ENCODE measurements at places on chromosomes 11 and 22.

DNA sequence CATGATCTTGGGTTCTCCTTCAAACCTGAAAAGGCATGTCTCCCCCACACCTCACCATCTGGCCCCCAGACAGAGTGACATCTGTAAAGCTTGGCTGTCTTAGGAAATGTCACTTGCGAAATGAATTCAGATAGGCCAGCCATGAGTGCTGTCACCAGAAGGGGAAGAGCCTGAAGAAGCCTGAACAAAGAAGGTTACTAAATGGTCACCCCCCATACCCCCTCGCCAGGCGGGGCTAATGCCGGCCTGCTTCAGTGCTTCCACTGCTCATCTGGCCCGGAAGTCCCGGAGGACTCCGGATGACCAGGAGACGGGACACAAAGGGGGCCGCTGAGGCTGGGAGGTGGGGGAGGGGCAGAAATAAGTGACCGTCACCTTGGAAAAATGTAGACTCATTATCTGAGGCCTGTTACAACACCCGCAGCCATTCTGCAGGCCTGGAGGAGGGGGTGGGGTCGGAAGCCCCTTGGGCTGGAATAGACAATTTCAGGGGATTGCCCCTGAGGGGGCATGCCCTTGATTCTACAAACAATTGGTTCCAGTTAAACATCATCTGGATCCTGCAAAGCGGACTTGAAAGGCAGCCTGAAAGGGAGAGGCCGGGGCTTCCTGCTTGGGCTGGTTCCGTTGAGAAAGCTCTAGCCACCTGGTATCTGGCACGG lies 43.2 kb downstream of the NAT10 start:
- H3K36me3 ChIP-seq = peaks cover 3% of the 10 kb centered on the region
- no peak overlapping the region for H3K27ac ChIP-seq
- H3K4me3 ChIP-seq = no peak overlapping the region
- no peaks in the 10 kb centered on the region for H3K4me1 ChIP-seq
- no peaks in the 10 kb centered on the region for H3K27me3 ChIP-seq
- DNase-seq = no peak

GRCh38 chr11:111819161-111819828 lies 52.1 kb downstream of the ALG9 start:
- H3K4me3 ChIP-seq = no peak overlapping the region
- H3K36me3 ChIP-seq = no peaks in the 10 kb centered on the region
- H3K27me3 ChIP-seq = no peaks in the 10 kb centered on the region
- H3K4me1 ChIP-seq = peaks cover 19% of the 10 kb centered on the region

DNA sequence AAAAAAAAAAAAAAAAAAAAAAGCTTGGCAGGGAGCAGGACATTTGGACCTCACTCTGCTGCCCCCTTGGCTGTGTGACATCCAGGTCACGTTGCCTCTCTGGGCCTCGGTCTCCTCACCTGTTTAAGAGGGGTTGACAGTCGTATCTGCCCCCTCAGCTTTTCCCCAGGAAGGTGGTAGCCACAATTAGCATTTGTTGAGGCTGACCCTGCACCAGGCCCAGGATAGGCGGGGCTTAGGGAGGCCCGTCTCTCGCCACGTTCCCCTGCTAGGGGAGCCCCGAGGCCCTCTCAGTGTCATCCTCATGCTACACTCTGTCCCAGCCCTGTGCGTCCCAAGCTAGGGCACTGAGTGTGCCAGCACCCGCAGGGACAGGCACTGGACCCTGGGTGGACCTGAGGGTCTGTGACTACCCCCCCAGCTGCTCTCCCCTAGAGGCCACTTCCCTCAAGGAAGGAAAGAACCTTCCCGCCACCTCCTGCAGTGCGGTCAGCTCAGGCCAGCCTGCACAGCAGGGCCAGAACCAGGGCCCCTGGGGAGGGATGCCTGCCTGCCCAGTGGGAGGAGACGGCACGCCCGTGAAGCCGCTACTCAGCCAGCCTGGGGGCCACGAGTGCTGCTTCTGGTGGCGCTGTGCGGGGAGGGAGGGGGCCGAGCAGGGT lies 38.5 kb upstream of the PPARA start:
- peak overlapping the region; percentile 80 for H3K27ac ChIP-seq
- H3K36me3 ChIP-seq = no peaks in the 10 kb centered on the region
- DNase-seq = no peak
- no peaks in the 10 kb centered on the region for H3K27me3 ChIP-seq
- peaks cover 97% of the 10 kb centered on the region for H3K4me1 ChIP-seq

DNA sequence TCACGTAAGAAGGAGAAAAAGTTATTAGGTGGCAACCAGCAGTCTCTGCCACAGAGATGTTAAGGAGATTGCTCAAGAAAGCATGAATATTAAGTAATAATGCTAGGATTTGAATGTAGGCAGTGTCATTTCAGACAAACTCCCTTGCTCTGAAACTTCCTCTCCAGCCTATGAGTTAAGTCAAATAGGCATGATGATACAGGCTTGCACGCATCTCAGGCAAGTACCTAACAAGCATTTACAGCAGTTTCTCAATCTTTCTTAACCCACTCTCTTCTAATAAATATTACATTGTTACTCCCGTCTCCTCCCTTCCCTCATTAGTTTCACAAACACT lies 72.7 kb downstream of the RAB38 start:
- H3K4me1 ChIP-seq = peaks cover 9% of the 10 kb centered on the region
- H3K36me3 ChIP-seq = no peaks in the 10 kb centered on the region
- H3K27me3 ChIP-seq = no peaks in the 10 kb centered on the region
- no peak overlapping the region for H3K27ac ChIP-seq

DNA sequence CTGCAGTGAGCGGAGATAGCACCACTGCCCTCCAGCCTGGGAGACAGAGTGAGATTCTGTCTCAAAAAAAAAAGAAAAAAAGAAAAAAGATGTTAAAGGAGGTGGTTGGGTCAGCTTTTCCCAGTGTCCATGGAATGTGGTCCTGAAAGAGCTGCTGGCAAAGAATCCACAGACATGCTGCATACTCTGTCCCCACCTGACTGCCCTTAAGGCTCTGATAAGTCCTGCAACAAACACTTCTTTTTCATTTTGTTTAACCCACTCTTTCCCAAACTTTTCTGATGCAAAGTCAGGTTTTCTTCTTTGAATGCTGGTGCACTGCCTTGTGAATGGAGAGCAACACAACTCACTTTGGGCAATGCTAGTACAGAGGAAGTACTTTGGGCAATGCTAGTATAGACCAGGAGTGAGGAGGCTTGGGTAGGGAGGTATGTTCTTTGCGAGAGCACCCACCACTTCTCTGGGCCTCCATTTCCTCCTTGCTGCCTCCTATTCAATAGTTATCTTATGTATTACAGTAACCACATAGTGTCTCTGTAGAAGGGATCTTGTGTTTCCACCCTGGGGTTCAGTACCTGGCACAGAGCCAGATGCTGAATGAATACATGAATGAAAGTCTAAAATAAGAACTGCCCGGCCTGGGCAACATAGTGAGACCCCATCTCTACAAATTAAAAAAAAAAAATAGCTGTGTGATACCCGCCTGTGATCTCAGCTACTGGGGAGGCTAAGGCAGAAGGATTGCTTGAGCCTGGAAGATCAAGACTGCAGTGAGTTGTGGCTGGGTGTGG lies 18.9 kb downstream of the LIF start:
- DNase-seq = no peak
- no peak overlapping the region for H3K27ac ChIP-seq
- no peaks in the 10 kb centered on the region for H3K27me3 ChIP-seq
- H3K4me1 ChIP-seq = no peaks in the 10 kb centered on the region

DNA sequence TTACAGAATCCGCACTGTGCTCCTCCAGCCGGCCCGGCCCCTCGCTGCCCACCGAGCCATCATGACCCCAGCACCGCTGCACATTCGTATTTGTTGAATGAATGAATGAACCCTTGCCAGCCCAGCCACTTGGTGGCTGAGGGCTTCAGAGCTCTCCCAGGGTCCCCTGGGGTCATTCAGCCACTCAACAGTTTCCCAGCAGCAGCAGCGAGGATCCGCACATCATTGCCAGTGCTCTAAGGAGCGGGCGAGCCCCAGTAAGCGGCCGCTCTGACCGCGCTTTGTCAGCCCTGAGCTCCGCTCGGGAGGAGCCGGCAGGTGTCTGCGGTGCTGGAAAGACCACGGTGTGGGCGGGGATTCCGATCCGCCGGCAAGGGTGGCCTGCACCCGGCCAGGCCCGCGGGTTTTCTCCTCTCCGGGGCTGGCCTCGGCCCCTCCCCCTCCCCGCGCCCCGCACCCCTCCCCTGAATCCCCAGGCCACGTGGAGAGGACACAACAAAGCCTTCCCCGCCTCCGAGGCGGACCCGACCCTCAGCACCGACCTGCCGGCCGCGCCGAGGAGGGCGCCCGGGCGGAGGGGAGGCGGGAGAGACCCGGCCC lies 563 bp downstream of the BID start:
- peak overlapping the region; percentile 76 for H3K4me3 ChIP-seq
- H3K27ac ChIP-seq = peak overlapping the region; percentile 70
- DNase-seq = no peak
- H3K27me3 ChIP-seq = no peaks in the 10 kb centered on the region
- peaks cover 26% of the 10 kb centered on the region for H3K4me1 ChIP-seq

GRCh38 chr22:41862530-41863266 lies 29.8 kb downstream of the SREBF2 start:
- H3K27ac ChIP-seq = peak overlapping the region; percentile 46
- no peak for DNase-seq
- H3K4me1 ChIP-seq = peaks cover 13% of the 10 kb centered on the region
- H3K4me3 ChIP-seq = no peak overlapping the region
- no peaks in the 10 kb centered on the region for H3K27me3 ChIP-seq
- H3K36me3 ChIP-seq = no peaks in the 10 kb centered on the region

DNA sequence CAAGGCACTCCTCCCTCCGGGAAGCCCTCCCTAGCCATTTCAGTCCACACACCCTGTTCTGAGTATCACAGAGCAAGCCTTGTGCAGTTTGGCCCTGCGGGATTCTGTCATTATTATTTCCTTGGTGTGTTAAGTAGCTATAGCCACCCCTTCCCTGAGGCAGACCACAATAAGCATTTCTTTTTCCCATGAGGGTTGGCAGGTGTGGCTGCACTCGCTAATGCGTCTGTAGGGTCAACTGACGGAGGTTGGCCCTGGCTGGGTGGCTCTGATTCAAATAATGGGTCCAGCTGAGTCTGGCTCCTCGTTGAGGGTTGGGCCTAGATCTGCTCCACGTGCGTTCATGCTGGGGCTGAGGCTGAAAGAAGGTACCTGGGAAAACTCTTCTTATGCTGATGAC lies 5.1 kb downstream of the F2 start:
- H3K27ac ChIP-seq = no peak overlapping the region
- no peaks in the 10 kb centered on the region for H3K36me3 ChIP-seq
- H3K4me1 ChIP-seq = no peaks in the 10 kb centered on the region
- H3K4me3 ChIP-seq = no peak overlapping the region
- H3K27me3 ChIP-seq = no peaks in the 10 kb centered on the region

DNA sequence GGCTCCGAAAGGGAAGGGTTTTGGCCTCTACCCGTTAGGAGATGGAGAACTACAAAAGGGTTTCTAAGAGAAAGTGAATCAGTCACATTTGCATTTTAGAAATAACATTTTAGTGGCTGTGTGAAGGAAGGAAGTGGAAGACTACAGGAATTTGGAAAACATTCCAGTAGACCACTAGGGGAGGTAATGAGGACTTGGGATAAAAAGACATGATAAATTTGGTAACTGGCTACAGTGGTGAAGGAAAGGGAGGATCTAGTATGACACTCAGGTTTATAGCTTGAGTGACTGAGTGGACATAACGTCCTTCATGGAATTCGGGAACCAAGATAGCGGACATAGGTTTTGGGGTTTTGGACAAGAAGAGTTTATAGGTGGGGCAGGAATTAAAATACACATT lies 7.0 kb upstream of the RRM1 start:
- no peak overlapping the region for H3K27ac ChIP-seq
- H3K27me3 ChIP-seq = no peaks in the 10 kb centered on the region
- H3K36me3 ChIP-seq = peaks cover 50% of the 10 kb centered on the region
- H3K4me3 ChIP-seq = no peak overlapping the region
- no peaks in the 10 kb centered on the region for H3K4me1 ChIP-seq
- no peak for DNase-seq

DNA sequence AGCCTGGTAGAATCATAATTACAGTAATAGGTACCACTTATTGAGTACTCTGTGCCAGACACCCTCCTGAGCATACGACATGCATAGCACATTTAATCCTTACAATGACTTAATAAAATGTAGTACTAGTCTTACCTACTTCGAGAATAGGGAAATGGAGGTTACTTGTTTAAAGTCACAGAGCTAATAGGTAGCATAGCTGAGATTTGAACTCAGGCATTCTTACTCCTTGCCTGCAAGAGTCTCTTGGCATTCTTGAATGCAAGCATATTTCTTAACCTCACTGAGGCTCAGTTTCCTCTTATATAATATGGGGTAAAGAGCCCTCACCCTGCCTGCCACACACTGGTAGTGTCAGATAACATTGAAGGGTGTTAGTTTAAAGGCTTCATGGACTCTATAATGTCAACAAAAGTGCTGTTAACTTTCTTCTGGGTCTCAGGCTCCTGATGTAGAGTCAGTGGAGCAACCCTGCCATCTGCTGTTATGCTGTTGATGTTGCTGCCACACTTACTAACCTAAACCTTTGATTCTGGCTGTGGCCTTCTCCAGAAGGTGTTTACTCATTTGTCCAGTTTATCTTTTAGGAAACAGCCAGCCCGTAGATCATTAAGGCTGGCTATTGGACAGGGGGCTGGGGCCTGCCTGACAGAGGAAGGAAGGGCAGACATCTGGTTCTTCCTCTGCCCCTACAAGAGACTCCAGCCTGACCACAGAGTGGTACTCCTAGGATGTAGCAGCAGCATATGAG lies 18.9 kb downstream of the LIMK2 start:
- H3K27ac ChIP-seq = peak overlapping the region; percentile 44
- no peaks in the 10 kb centered on the region for H3K36me3 ChIP-seq
- H3K4me1 ChIP-seq = peaks cover 19% of the 10 kb centered on the region
- DNase-seq = no peak
- no peaks in the 10 kb centered on the region for H3K27me3 ChIP-seq

GRCh38 chr11:92854952-92855351 lies 114.5 kb upstream of the MTNR1B start:
- no peaks in the 10 kb centered on the region for H3K36me3 ChIP-seq
- no peaks in the 10 kb centered on the region for H3K27me3 ChIP-seq
- no peak for DNase-seq
- H3K4me3 ChIP-seq = no peak overlapping the region
- H3K4me1 ChIP-seq = peaks cover 9% of the 10 kb centered on the region
- H3K27ac ChIP-seq = no peak overlapping the region

- no peak overlapping the region for H3K4me3 ChIP-seq
- H3K36me3 ChIP-seq = no peaks in the 10 kb centered on the region
- no peak overlapping the region for H3K27ac ChIP-seq
- H3K4me1 ChIP-seq = peaks cover 46% of the 10 kb centered on the region
- DNase-seq = no peak
These were observed 11.0 kb downstream of the ZNRF3 start for GRCh38 chr22:28894334-28894733.

Data from vagina (tissue), 2 donors.